ENCODE measurements at places on chromosomes 13 and 19.

- no peak for DNase-seq
Measured at GRCh38 chr19:3278749-3279148, 54.3 kb downstream of the CELF5 start.

- no peak for DNase-seq
Measured at GRCh38 chr19:30060531-30061222, 118.6 kb downstream of the URI1 start.

DNA sequence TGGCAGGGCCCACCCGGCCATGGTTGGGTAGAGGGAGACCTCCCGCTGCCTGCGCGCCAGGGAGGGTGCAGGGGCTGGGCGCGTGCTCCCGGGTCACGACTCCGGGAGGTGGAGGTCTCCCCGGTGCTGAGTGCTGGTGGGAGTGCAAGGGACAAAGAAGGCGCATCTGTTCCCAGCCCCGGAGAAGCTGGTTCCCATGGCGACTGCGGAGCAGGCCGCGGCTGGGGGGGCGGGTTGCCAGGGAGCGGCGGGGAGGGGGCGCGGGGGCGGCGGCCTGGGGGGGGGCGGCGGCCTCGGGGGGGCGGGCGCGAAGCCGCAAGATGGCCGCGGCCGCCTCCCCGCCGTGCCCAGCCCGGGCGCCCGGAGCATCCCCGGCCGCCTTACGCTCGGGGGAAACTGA lies 1.2 kb downstream of the CBARP start:
- no peak for DNase-seq

- no peak for DNase-seq
Measured at GRCh38 chr13:73335944-73336343, 277.1 kb downstream of the KLF5 start.

GRCh38 chr13:48232420-48233045 lies 473 bp upstream of the ITM2B start:
- no peak for DNase-seq

GRCh38 chr19:7397687-7398086 lies 49.0 kb downstream of the ARHGEF18 start:
- no peak for DNase-seq

GRCh38 chr19:1041272-1041834 lies 1.4 kb downstream of the ABCA7 start:
- DNase-seq, result no peak

DNA sequence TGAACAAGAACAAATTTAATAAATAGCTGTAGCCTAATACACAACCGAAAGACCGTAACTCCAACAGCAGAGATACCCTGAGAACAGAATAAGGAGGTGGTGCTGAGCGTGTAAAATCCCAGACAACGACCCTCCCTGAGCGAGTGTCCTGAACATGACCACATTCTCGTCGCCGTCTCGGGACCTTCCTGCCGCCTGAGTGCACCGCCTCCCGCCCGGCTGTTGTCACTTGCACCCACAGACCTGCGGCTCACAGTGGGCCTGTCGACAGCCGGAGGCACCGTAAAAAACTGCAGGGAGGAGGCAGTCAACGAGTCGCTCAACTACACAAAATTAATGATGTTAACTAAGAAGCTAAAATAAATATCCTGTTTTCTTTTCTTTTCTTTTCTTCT lies 35.8 kb upstream of the GRTP1 start:
- DNase-seq, result no peak

- no peak for DNase-seq
Measured at GRCh38 chr19:3443840-3444694, 36.3 kb downstream of the SMIM24 start.

- DNase-seq, result no peak
Measured at GRCh38 chr13:48562296-48563066, 29.6 kb upstream of the RCBTB2 start.

DNA sequence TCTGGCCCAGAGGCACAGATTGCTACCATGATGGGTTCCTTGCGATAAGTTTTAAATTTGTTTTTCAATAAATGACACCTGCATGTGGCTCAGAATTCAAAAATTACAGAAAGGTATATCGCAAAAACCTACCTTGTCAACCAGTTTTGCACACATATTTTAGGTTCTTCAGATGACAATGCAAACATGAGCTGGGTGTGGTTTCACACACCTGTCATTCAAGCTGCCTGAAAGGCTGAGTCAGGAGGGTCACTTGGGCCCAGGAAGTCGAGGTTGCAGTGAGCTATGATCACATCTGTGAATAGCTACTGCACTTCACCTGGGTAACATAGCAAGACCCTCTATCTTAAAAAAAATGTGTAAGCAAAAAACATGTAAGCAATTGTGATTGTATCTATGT lies 56.1 kb downstream of the DNM2 start:
- no peak for DNase-seq

- no peak for DNase-seq
Measured at GRCh38 chr19:4310247-4311121, 6.1 kb downstream of the FSD1 start.

DNA sequence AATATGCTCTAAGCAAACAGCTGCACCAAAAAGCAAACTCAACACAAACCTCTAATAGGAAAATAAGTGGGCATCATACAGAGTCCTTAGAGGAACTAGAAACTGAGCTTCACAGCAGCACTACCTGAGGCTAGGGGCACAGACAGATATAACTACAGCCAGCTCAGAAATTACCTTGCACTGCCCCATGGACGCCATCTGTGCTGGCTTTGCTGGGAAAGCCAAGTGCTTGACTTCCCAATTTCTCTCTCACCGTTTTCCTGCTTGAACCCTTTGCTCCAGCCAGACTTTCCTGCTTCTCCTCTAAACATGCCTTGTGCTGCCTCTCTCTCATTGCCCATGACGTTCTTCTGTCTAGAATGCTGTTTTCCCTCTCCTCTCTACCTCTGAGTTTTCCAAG lies 29.3 kb downstream of the MTUS2 start:
- DNase-seq, result no peak

Data from inflammatory macrophage (primary cell).